NAMALWA (cell line): ENCODE measurements at places on chromosomes 3 and 15.
A peak's percentile ranks its signal among the peaks of the same experiment; 100 is the strongest.

DNA sequence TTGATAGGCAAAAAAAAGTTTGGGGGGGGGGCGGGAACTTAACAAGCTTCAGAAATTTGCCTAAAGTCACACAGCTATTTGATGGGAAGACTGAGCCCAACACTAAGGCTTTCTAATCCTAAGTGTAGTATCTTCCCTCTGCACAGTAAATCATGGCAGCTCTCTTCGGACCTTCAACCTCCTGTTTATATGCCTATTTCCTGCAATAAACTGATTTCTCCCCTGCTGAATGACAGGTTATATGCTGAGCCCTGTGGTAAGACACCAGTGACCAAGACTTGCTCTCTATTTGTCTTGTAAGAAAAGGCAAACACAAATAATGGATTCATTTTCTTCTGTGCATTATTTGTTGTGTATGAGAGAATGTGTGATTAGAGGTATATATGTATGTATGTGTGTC lies 355.8 kb upstream of the ARRDC4 start:
- no peak for DNase-seq

GRCh38 chr15:25056484-25057425 lies 102.0 kb downstream of the SNRPN start:
- no peak for DNase-seq

DNA sequence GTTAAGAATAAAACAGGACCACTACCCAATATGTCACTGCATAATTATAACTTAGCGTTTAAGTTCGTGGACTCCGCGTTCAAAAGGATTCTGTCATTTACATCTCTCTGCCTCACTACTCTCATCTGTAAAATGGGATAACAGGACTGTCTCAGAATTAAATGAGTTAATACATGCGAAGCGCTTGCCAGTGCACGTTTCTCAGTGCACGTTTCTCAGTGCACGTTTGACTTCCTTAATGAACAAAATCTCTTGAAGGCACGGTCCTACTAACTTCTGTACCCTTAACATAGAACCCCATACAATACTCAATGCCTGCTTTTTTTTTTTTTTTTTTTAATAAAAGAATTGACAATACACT lies 499 bp downstream of the RABL3 start:
- no peak for DNase-seq

GRCh38 chr15:62482785-62483429 lies 317.8 kb upstream of the C2CD4B start:
- DNase-seq = peak; percentile 65

- peak; percentile 47 for DNase-seq
These were observed 471.8 kb downstream of the MFSD1 start for GRCh38 chr3:159273608-159274007.

DNA sequence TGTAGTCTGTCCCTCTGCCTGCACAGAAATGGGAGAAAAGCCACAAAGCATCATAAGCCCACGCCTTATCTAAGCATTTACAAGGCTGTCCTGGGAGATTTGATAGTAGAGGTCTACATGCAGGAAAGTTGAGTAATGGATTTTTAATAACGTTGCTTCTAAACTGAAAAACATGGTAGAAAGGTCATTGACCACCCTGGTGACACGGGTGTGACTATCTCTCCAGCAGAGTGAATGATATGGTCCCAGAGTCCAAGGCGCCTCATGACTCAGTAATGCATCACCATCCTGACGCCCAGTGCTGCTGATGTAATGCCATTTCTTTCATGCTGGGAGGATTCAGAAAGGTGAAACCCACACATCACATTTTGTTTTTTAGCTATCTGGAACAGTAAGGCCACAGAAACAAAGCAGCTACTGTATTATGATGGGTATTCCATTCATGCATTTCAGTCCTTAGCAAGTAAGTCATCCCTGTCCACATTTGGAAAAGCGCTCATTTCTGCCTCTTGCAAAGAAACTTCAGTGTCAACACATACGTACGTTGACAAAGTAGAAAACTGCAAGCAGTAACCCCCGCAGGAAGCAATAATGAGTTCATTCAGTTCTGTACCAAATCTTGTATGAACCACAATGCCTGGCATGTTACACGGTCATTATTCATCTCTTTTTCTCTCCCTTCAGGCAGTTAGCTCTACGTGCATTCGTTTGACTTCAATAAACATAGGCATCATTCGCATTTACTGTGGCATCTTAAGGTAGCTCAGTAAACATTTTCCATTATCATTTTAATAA lies 483.5 kb downstream of the GABRG3 start:
- DNase-seq = no peak

DNA sequence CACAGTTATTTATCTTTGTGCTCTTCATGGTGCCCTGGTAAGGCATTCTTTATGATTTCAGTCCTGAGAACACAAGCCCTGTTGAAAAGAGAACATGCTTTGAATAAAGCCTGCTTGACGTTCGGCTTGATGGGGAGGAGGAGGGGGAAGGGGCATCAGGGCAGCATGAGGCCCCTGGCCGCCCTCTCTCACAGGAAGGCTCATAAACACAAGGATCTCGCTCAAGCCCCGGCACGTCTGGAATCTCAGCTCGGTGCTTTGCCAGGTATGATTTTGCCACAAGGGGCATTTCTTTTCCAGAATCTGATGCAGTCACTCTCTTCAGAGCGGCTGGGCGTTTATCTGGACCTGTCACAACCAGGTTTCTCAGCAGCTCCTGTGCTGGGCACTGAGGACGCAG lies 129.4 kb downstream of the DNAJB8 start:
- DNase-seq = no peak

- DNase-seq = no peak
These were observed 43.7 kb downstream of the PCSK6 start for GRCh38 chr15:101445562-101446517.

GRCh38 chr15:57545995-57546394 lies 45.7 kb upstream of the MYZAP start:
- DNase-seq = no peak

- DNase-seq = no peak
These were observed 512.6 kb upstream of the ADAMTS9 start for GRCh38 chr3:65200310-65200970.

- DNase-seq = no peak
These were observed 22.6 kb downstream of the CCDC191 start for GRCh38 chr3:114033721-114034120.

- no peak for DNase-seq
These were observed 155.9 kb upstream of the TBL1XR1 start for GRCh38 chr3:177353140-177353539.
